ENCODE measurements at places on chromosomes 5 and 9.

GRCh38 chr5:176744584-176744965, 65.8 kb upstream of the UNC5A start:
- DNase-seq, result no peak

- DNase-seq, result no peak
Observed at GRCh38 chr5:73962801-73963425, 336.9 kb downstream of the ARHGEF28 start.

- DNase-seq, result no peak
Observed at GRCh38 chr9:71743217-71743705, 25.1 kb downstream of the CEMIP2 start.

DNA sequence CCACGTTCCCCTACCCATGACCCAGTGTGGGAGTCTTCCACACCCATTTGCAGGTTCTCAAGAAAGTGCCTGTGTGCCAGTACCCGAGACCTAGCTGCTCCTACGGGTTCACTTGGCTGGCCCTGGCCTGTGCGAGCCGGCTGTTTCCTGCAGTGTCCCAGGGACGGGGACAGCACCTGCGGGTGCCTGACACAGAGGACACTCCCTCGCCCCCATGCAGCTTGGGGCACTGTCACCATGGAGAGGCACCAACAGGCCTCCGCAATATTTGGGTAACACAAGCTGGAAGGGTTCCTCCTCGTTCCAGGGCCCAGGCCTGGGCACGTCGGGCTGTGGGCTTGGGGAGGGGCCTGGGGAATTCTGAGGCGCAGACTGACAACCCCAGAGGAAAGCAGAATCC, 41.4 kb downstream of the DUSP1 start:
- DNase-seq, result no peak

DNA sequence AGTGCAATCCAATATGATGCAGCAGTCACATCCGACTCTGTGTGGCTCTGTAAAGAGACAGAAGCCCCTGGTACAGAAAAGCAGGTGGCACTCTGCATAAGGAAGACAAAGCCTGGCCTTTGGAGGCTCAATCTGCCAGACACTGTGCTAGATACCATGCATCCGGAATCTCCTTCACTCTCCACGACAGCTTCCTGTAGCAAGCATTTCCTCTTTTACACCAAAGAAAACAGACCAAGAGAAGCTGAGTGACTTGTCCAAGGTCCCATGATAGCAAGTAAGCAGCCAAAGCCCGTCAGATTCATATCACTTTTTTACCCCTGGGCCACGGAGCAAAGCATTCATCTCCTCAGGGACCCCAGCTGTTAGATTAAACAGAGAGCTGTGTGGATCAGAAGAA, 64.2 kb upstream of the SMIM23 start:
- no peak for DNase-seq

- DNase-seq, result no peak
Observed at GRCh38 chr5:137791387-137791786, 37.2 kb upstream of the HNRNPA0 start.

GRCh38 chr5:6902597-6902996, 189.4 kb downstream of the TENT4A start:
- DNase-seq, result no peak

DNA sequence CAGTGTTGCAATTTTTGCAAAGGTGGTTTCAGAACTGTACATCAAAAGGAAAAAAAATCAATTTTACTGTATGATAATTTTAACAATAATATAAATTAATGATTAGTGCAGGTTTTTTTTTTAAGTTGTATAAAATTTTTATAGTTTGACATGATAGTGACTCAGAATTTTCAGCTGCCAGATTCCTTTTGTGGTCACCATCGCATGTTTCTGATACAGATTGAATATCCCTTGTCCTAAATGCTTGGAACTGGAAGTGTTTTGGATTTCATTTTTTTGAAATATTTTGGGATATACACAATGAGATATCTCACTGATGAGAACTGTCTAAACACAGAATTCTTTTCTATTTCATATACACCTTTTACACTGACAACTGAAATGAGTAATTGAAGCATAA, 361.3 kb downstream of the RAB3C start:
- no peak for DNase-seq

- DNase-seq, result no peak
Observed at GRCh38 chr9:19030899-19031298, 2.1 kb downstream of the SAXO1 start.

- DNase-seq, result no peak
Observed at GRCh38 chr5:144983101-144983500, 812.4 kb downstream of the KCTD16 start.

DNA sequence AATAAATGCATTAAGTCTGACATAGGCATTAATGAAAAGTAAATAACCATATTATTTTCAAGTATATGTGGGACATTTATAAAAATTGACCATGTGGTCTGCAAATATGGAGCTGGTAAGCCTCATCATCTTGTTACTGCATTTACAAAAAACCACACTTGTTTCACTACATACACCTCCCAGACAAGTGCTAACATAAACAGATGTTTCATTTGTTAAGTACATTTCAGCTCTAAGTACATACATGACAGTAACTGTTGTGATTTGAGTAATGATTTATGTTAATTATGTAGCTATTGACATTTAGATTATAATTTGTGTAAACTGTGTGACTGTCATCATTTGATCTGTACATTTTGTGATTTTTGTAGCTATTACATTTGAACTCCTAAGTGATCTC, 13.9 kb downstream of the IDNK start:
- no peak for DNase-seq

DNA sequence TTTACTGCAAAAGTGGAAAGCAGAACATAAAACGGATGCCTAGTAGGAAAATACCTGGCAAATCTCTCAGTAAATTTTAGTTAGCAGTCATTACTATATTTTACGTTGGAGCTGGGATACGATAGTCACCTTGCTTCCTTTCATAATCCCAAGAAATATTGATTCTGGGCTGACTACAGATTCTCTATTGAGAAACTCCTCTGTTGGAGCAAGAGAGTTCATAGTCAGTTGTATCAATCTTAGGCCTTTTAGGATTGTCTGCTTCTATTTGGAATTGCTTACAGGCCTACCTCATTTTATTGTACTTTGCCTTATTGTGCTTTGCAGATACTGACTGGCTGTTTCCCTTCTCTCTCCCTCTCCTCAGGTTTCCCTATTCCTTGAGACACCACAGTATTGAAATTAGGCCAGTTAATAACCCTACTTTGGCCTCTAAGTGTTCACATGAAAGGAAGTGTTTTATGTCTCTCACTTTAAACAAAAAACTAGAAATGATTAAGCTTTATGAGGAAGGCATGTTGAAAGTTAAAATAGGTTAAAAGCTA, 233.7 kb upstream of the TARS1 start:
- DNase-seq, result no peak

- DNase-seq, result no peak
Observed at GRCh38 chr5:141864371-141865370, 13.5 kb downstream of the PCDH1 start.

DNA sequence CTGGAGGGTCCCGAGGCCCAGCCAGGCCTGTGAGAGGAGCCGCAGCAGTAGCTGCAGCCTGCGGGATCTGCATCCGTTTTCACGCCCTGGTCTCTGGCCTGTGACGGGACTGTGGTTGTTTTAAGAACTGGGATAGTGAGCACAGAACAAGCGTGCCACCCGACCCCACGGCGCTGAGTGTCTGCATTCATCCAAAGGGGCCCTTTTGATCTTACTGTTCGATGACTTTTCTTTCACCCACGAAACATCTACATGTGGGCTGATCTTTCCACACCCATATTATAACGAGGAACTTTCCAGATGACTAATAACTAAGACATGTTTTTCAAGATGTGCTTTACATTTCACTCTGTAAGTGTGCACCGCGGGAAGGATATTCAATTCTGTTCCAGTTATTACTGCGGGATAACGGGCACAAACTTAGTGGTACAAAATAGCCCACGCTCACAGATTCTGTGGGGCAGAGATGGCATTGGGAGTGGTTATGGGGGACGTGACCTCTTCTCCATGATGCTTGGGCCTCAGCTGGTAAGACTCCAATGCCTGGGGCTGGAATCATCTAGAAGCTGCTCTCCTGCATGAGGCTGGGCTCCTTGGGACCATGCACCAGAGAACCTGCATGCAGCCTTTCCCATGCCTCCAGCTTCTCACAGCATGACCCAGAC, 165.0 kb downstream of the SYK start:
- no peak for DNase-seq

DNA sequence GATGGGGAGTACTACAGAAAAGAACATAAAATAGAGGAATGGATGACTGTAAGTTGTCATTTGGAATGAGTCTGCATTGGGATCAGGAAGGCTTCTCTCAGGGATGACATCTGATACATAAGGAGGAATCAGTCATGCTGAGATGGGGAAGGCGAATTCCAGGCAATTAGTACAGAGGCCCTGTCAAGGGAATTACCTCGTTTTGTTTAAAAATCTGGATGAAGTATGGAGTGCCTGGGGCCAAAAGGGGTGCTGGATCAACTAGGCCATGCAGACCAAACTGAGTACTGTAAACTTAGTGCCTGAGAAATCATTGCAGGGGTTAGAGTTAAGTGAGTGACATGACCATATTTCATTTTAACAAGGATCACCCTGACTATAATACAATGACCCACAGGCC, 30.5 kb downstream of the JAKMIP2 start:
- no peak for DNase-seq

GRCh38 chr5:93746406-93747056, 5.1 kb upstream of the POU5F2 start:
- no peak for DNase-seq

DNA sequence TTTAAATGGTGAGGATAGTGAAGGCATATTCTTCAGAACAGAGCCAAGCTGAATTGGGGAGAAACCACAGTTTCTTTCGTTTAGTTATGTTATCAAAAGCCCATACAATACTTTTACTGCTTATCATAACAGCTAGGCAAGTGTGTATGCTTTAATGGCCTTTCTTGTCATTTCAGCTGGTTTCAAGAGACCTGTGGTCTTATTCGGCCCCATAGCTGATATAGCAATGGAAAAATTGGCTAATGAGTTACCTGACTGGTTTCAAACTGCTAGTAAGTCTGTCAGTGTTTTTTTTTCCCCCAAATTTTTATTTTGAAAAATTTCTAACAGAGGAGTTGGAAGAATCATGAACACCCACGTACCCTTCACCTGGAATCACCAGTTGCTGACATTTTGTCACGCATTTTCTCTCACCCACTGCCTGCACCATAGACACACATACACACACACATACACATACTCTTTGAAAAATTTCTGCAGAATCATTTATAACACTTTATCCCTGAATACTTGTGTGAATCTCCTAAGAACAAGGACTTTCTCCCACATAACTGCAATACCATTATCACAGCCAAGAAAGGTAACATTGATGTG, 63.7 kb downstream of the TJP2 start:
- no peak for DNase-seq

- no peak for DNase-seq
Observed at GRCh38 chr5:76944638-76945037, 8.2 kb upstream of the CRHBP start.

DNA sequence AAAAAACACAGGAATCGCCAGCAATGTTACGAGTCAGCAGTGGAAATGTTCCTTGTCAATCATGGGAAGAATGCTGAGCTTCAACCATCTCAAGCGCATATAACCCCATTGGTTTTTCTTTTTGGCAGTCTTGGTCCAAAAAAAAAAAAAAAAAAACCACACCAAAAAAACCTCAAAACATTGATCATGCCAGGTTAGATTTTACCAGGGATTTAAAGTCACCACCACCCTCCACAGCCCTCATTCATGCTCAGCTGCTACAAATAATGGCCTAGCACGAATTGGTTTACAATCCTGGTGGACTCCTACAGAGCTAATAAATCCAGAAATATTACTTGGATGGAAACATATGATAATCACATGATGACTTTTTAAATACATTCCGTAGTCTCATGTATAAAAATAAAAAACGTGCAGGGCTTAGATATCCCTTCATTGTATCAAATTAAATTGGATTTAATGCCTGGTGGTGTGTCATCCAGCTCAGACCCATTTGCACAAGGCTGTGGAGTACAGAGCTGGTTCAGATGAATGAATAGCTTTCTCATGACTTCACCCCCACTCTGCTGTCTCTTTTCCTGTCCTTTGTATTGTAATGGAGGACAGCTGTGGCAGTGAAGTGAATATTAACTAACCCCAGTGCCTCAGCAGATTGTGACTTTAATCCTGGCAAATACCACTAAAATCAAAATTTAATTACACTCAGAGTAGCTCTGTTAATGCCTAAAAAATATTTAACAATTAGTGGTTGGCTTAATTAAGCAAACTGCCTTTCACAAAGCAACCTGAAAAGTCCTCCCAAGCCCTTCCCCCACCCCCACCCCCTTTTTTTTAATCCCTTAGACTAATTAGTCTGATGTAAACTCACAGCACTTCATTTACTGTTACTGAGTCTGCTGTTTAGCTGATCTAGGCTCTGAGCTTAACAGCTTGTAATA, 626.5 kb upstream of the ZNF608 start:
- DNase-seq, result no peak

- no peak for DNase-seq
Observed at GRCh38 chr9:7608261-7608660, 191.3 kb downstream of the DMAC1 start.

DNA sequence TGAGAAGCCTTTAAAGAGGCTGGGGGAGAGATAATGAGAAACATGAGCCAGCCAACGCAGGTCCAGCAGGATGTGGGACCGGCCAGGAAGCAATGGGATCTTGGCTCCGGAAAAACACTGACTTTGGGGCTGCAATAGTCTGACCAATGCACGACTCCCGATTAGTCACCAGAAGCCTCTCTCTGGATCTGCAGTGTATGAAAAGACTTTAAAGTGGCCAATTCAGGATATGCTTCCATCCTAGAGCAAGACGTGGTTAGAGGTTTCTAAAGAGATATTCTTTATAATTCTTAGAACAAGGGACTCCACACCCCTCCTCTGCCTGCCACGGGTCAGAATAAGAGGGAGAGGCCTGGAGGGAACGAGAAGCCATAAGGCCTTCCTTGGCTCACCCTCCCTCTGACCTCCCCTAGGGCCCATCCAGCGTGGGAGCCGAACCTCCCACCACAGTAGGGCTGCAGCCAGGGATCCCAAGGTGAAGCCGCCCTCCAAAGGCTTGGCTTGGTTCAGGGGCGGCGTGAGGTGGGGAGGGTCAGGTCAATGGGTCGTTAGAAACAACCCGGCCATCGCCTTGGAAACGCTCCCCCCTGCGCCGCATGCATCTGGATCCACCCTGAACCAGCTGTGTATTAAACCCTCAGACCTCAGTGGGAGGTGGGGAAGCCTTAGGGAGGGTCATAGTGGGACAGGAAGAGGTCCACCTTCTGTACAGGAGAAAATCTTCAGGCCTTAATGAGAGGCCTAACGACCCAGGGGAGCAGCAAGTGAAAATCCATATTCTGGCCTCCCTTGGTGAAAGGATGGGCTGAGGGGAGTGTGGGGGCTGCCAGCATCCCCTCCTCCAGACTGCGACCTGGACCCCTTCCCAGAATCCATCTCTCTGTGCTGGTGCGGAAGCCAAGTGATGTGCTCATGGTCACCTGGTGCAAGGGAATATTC, 11.1 kb downstream of the FGF1 start:
- DNase-seq, result no peak

GRCh38 chr9:127136081-127136879, 13.8 kb upstream of the ANGPTL2 start:
- no peak for DNase-seq
